Activated gamma-delta T cell treated with Interleukin-2 at 50 U/mL for 16 hours (primary cell): ENCODE measurements at places on chromosomes 1 and 21.

DNA sequence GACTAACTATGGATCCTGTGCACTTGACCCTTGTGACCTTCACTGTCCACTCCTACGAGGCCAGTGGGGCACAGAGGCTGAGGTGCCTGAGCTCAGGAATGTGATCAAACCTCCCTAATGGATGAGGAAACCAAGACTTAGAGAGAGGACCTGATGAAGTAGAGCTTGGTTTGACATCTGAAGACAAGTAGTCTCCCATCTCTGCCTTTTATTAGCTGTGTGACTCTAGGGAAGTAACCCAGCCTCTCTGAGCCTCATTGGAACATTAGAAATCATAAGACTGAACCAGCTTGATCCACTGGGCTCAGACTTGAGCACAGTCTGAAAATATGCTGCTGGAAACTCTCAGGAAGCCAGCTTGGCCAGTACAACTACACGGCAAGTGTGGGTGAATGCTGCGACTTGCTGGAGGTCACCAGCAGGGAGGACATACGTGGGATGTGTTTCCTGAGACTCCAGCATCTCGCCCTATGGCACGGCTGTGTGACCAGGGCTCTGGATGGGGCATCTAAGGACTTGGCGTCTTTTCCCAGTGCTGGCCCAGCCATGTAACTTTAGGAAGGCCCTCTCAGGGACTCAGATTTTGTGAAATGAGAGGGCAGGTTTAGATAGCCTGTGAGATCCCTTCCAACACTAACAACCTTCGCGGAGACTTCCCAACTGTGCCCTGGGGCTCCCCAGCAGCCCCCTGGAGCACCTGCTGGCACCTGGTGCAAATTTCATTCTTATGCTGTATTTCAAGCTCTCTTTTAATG, 10.5 kb downstream of the CDCP2 start:
- DNase-seq: no peak

GRCh38 chr1:175887981-175888428, 144.6 kb upstream of the TNR start:
- DNase-seq: no peak

GRCh38 chr1:42974767-42975437, 16.2 kb upstream of the SLC2A1 start:
- no peak for DNase-seq

DNA sequence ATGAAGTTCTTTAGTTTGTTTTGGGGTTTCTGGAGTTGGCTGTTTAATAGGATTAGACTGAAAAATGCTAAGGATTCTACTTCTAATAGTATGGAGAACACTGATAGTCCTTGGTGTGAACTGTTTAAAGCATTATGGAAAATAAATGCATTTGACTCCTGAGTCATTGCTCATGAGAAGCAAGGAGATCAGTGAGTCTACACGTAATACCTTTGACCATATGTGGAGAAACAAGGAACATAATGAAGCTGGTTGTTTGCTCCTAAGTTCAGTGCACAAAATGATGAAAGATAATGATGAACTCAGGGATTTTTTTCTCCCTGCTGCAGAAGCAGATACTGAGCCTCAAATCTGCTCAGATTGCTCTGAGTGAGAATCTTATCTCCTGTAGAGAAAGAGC, 158.9 kb upstream of the COL11A1 start:
- no peak for DNase-seq

- no peak for DNase-seq
Measured at GRCh38 chr1:184952428-184952827, 21.9 kb downstream of the NIBAN1 start.

DNA sequence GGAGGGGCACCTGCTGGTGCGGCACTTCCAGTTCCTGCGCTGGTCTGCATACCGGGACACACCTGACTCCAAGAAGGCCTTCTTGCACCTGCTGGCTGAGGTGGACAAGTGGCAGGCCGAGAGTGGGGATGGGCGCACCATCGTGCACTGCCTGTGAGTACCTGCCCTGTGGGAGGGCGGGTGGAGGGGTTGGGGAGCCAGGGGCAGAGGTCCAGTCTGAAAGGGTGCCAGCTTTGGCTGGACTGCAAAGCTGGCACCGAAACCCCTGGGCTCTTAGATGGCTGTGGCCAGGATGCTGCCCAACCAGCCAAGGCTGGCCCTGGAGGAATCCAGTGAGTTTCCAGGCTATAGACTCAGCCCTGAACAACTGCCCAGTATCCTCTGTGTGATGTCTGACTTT, 87.3 kb downstream of the PTPRU start:
- DNase-seq: no peak
